Activated B cell treated with CpG ODN at 0.5 μM for 24 hours (primary cell): ENCODE measurements at places on chromosomes 2 and 18.

DNA sequence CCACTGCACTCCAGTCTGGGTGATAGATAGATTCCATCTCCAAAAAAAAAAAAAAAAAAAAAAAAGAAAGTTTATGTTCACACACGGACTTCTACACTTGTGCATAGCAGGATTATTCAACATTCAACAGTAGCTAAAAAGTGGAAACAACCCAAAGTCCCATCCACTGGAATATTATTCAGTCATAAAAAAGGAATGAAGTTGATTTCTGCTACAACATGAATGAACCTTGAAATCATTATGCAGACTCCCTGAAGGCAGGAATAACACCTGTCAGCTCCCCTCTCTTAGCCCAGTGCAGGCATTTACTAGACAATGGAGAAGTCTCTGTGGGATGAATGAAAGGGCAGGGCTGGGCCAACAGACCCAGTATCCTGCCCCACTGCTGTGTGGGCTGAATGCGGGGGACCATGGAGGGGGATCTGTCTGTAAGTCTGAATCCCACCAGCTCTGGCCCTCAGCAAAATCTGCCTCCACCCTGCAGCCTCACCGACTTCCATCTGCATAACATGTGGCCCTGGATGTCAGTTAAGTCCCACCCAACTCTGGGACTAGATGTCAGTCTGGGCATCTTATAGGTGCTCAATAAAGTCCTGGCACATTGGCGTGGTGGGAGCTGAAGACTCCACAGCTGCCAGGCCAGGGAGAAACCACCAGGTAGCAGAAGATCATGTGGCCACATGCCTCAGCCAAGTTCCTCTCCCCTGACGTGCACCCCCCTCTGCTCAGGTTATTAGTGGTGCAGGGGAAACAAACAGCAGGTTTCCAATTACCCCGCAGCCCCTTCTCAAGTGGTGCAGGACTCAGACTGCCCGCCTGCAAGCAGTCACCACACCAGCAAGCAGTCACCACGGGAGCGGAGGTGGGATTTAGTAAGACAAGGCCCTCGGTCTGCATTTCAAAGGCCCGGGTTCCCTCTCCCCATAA lies 8.9 kb downstream of the ZFP36L2 start:
- DNase-seq: no peak

GRCh38 chr2:239236808-239237205 lies 164.0 kb downstream of the HDAC4 start:
- no peak for DNase-seq

DNA sequence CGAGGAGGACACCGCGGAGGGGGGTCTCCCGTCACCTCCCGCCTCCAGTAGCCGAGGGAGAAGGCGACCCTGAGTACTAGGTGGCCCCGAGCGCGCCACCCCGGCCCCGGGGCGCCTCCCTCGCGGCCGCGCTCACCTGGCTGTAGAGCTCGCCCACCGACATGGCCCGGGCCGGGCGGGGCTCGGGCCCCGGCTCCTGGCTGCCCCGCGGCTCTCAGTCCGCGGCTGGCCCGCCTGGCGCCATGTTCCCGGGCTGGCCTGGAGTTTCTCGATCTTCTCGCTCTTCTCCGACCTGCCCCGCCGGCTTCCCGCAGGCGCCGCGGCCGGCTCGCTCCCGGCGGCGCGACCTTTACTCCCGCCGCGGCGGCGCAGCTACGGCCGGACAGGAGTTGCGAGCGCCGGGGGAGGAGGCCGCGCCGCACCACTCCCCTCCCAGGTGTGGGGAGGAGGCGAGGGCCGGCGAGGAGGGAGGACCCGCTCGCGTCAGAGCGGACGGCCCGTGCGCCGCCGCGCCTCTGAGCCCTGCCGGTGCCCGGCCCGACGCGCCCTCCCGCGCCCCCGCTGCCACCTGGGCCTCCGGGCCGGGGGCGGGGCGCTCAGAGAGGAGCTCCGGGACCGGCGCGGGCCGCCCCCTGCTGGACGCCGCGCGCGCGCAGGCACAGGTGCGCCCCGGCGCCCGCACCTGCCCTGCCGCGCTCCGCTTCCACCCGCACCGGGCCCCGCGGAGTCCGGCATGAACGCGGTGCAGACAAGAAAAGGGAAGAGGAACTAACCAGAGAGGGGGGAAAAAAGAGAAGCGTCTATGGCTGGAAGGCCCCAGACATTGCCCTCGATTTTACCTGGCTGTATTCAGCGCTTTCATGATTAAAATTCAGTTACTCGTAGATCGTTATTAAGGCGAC lies at the start of gene MYO5B:
Gene MYO5B, minus strand, starts transcription at position 517 of the 902 bp plus-strand sequence. Its CDS starts 354 bp downstream, at position 163.
- DNase-seq: peak; percentile 57

- no peak for DNase-seq
Observed at GRCh38 chr2:241072151-241072550, 29.9 kb downstream of the MTERF4 start.

DNA sequence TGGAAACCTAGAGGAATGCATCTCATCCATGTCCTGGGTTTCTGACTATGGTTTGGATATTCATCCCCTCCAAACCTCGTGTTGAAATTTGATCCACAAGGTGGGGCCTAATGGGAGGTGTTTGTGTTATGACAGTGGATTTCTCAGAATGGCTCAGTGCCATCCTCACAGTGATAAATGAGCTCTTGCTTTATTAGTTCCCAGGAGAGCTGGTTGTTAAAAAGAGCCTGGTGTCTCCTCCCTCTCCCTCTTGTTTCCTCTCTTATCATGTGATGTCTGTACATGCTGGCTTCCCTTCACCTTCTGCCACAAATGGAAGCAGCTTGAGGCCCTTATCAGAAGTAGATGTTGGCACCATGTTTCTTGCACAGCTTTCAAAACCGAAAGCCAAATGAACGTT lies 424.3 kb downstream of the DCC start:
- no peak for DNase-seq

- DNase-seq: no peak
Observed at GRCh38 chr2:199914372-199914958, 3.4 kb downstream of the C2orf69 start.

GRCh38 chr2:128016620-128017019 lies 11.2 kb downstream of the SAP130 start:
- no peak for DNase-seq

- no peak for DNase-seq
Observed at GRCh38 chr2:145303536-145303935, 783.6 kb upstream of the ZEB2 start.

DNA sequence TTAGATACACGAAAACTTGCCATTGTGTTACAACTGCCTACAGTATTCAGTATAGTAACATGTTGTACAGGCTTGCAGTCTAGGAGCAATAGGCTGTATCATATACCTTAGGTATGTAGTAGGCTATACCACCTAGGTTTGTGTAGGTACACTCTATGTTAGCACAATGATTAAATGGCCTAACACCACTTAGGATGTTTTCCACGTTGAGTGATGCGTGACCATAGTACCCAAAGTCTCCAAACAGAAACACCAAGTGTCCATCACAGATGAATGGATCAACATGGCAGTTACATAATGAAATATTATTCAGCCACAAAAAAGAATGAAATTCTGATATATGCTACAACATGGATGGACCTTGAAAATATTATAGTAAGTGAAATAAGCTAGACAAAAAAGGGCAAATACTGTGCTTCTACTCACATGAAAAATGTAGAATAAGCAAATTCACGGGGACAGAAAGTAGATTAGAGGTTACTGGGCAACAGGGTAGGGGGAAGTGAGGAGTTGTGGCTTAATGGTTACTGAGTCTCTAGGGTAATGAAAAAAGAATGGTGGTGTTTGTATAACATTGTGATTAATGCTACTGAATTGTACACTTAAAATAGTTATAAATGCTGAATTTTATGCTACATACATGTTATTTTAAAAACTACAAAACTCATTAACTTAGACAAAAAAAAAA lies 62.6 kb downstream of the TMEM131 start:
- no peak for DNase-seq
